ENCODE measurements at places on chromosomes 3 and 15. TPM values are rescaled to one million over a fixed set of nuclear protein-coding genes. Genes with fewer than 3 reads are reported as not detected.

FOXB1 gene
- 0.57 TPM for total RNA-seq

NLGN1 gene
- total RNA-seq, result not detected

RUBCN gene
- total RNA-seq, result 43.3 TPM

WNT5A gene
- not detected for total RNA-seq

GRCh38 chr15:52558196-52558595, 10.6 kb downstream of the ARPP19 start:
- DNase-seq, result peak; percentile 47

DNA sequence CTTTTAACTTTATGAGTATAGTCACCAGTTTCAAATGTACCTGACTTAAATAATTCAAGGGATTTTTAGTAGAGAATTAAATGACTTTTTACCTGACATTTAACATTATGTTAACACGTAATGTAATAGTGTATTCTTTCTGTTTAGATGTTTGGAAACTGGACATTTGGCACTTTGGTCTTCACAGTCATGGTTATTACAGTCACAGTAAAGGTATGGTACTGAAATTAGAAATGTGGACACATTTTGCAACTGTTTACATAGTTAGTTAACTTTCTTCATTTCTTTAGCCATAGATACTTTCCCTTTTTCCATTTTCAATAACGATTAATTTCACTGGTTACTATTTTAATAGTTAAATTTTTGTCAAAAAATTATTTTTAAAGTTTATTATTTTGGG, 83.8 kb downstream of the DCUN1D1 start:
- DNase-seq, result no peak

DNA sequence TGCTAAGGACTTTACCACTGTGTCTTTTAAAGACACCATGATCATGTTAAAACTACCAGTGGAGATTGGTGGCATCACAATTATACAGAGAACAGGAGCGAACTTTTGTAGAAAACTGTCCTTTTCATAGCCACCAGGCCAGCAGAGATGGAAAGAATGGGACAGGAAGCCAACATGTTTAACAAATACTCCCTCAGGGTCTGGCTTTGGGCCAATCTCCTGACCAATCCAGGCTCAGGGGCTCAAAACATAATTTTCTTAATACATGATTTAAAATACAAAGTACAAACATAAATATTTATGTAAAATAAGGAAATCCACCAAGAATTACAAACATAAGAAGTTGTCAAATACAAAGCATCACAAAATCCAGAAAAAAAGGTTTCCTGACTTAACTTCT, 266.0 kb downstream of the VPS13C start:
- DNase-seq, result no peak

DNA sequence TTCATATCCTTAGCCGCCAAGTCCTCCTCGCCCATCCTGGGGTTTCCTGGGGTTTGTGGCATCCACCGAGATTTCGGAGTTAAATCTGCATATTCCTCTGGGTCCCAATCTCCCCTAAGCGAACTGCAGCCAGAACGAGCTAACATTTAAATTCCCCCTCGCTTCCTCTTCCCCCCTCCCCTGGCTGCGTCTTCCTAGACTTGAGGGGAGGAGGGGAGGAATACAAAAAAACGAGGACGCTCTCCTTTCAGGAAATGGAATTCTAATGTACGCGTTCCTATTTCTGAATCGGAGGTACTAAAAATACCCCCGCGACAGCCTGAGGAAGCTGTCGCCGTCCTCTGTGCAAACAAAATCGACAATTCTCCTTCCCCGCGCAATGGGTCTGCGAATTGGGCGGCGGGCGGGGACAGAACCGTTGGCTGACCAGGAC, 5.6 kb downstream of the FEZF2 start:
- DNase-seq, result no peak

- no peak for DNase-seq
Measured at GRCh38 chr15:46496491-46497115, 861.8 kb downstream of the SQOR start.

- no peak for DNase-seq
Measured at GRCh38 chr3:49972656-49973055, 32.7 kb downstream of the RBM6 start.
